Activated naive CD8-positive, alpha-beta T cell treated with anti-CD3 and anti-CD28 coated beads, Interleukin-2, amount 10 ng/mL, durations not matched to agents 7 days and 5 days (primary cell): ENCODE measurements at places on chromosomes 3 and 15.
A peak's percentile ranks its signal among the peaks of the same experiment; 100 is the strongest.

DNA sequence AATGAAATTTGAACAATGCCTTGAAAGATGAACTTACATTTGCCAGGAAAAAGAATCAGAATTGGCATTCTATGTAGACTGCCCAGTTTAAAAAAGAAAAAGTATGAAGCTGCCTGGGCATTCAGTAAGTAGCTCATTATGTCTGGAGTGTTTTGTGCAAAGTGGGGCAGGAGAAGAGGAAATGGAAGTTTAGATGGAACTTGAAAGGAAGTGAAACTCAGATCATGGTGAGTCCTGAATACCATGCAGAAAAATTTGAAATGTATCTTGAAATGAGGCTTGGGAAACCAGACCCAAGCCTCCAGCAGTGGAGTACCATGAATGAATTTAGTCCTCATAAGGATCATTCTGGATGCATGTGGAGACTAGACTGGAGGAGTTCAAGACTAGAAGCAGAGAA, 4.8 kb upstream of the MORC1 start:
- no peak for DNase-seq

DNA sequence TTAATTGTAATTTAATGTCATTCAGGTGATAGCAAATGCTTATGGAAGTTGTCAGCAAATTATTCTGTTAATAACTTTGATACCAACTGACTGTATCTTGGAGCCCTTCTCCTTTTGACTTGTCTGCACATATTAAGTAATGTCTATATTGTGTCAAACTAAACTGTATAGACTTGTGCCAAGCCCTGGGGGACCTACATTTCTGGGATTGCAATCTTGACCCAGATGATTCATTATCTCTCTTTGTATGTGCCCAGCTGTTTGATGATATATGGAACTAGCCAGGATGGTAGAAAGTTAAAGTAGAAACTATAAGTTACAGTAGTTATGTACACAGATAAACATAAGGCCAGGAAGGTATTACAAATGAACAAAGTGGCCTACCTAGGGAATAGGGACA, 402.8 kb upstream of the RARB start:
- DNase-seq, result no peak

DNA sequence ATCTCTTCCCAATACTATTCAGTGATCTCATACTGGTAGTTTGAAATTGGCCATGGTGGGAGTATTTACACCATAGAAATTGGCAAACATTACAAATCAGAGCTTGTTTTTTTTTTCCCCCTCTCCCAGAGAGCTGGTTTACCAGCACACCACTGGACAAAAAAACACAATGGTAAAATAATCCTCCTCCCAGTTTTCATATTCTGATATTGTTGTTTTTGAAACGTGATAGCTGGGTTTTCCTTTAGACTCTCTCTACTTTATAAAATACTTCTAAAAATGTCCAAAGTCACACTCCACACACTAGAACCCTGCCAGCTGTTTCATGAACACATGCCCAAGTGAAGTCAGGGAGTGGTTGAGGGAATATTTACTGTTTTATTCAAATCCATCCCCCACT, 187.5 kb downstream of the DTWD1 start:
- DNase-seq, result no peak

DNA sequence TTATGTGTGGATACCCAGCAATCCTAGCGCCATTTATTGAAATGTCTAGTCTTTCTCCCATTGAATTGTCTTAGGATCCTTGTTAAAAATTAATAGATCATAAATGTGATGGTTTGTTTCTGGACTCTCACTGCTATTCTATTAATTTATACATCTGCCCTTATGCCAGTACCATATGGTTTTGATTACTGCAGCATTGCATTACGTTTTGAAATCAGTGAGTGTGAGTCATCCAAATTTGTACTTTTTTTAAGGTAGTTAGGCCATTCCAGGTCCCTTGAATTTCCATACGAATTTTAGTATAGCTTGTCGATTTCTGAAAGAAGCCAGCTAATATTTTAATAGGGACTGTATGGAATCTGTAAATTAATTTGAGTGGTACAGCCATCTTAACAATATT, 648.6 kb upstream of the ZNF385D start:
- DNase-seq, result no peak

DNA sequence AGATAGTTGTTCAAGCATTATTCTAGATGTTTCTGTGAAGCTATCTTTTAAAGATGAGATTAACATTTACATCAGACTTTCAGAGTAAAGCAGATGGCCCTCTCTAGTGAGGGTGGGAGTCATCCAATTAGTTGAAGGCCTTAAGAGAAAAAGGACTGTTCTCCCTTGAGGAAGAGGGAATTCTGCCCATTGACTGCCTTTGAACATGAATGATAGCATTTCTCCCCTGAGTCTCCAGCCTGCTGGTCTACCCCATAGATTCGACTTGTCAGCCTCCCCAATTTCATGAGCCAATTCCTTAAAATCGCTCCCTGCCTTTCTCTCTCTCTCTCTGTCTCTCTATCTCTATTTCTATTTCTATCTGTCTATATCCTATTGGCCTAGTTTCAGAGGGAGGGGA, 115.5 kb downstream of the EBLN2 start:
- no peak for DNase-seq

DNA sequence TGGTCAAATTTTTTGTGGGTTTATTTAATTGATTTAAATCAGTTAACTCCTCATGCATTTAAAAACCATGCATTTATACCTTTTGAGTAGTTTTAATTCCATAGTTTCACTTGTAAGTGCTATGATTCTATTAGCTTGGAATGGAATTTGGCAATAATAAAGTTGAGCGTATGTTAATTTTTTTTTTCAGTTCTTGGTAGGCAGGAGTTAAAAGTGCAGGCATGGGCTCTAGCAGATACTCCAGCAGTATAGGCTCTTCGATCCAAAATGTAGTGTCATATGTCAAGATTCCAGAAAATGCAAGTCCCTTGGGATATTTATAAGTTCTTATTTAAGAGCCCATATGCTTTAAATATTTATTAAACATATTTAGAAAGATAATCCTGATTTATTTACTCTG, 70.3 kb downstream of the LYSMD4 start:
- DNase-seq, result no peak

- DNase-seq, result no peak
Observed at GRCh38 chr3:152270937-152271336, 2.2 kb downstream of the MBNL1 start.

- DNase-seq, result peak; percentile 19
Observed at GRCh38 chr3:52406791-52407510, 38.0 kb downstream of the SEMA3G start.

DNA sequence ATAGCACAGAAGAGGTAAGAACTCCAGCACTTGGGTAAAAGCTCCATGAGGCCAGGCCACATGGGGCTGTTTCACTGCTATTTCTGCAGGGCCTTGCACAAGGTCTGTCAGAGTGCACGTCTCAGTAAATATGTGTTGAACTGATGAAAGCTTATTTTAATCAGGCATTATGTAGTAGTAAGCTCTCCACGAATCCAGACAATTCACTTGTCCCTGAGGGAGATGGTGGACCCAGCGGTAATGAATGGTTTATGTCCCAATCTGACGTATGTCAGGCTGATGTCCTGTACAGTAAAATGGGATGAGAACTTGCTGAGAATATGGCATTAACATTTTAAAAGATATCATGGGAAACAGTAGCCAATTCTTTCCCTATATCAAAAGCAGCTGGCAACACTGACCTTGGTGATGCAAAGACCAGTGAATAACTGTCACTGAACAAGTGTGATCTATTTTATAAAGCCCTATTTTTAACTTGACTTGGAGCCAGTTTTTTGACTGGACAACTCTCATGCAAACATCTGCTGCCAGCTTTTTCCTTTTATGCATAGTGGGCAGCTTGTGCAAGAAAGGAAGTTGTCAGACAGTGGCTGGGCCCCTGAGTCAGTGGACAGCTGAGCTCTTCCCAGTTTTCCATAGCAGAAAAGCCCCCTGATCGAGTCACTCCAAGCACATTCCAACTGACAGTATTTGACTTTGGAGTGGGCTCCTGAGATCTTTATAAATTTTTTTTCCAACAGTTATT, 519.8 kb upstream of the MDFIC2 start:
- no peak for DNase-seq

- DNase-seq, result no peak
Observed at GRCh38 chr15:65344214-65344913, 33.4 kb downstream of the IGDCC3 start.

DNA sequence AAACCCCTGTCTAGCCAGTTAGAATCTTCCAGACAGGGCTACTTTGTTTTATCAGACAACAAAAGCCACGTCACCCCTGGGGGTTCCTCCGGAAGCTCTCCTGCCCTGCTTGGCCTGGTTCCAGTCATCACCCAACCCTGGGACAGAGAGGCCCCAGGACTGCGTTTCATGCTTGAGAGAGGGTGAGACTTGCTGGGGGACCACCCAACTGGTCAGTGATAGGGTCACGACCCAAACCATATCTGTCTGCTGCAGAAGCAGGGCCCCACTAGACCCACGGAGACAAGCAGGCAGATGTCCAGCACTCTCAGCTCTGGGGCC, 1.2 kb downstream of the NT5DC2 start:
- DNase-seq, result peak; percentile 37

DNA sequence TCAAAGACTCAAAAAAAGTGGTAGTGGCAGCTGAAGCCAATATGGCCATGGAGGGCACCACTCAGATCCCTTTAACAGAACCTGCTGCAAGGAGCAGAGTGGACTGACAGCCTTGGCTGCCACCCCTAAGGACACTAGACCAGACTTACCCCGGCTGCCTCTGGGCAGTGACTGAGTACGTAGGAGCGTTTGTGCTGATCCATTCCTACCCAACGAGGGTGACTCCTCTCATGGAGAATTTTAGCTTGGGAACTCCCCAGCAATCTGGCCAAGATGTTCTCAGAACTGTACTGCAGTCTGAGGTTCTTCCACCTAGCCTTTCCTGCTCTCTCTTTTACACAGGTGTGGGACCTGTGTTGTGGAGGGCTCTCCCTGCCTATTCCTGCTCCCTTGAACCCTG, 22.1 kb downstream of the CLEC3B start:
- no peak for DNase-seq

DNA sequence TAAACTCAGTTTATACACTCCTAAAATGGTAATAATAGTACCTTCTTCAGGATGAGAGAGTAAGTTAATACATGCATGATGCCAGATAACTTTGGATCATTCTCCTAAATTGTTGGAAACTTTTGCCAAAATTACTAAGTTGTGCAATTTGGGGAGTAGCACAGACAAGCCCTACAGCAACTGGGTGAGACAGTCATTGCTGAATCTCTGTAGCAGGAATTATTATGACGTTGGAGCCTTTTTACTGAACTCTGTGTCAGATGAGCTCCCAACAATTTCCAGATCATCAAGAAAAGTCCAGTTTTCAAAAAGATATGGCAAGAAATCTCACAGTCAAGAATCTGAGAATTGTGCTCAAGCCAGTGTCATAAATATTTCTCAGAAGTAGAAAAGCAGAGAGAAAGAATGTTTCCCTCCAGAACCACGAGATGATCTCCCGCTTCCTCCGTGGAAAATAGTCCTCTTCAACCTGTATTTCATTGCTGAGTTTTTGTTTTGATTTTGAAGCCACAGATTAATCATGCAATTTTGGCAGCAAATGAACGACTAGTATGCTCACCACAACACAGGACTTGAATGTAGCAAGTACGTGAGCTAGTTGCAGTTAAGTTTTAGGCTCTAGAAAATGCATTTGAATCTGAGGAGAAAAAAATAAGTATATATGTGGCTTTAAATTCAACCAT, 485.4 kb downstream of the CNTN6 start:
- no peak for DNase-seq

GRCh38 chr3:187594272-187594671, 75.9 kb downstream of the SST start:
- DNase-seq, result no peak

DNA sequence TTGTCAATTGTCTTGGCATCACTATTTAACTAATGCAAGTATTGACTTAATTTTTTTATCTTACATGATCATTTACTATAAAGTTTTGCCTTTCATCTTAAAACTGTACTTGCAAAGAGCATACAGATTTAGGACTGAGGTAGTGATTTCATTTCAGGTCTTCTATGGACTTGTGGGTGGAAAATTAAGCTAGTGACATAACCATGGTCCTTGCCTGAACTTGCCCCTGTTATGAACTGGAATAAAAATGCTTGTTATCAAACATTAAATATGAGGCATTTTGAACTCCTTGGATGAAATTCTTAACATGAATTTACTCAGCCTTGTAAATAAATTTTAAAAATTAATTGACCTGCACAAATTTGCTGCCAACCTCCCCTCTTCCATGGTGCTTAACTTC, 712.0 kb downstream of the NAALADL2 start:
- no peak for DNase-seq

GRCh38 chr3:127097481-127097880, 95.5 kb upstream of the PRR23E start:
- no peak for DNase-seq

GRCh38 chr15:58546635-58547627, 115.1 kb downstream of the LIPC start:
- no peak for DNase-seq

DNA sequence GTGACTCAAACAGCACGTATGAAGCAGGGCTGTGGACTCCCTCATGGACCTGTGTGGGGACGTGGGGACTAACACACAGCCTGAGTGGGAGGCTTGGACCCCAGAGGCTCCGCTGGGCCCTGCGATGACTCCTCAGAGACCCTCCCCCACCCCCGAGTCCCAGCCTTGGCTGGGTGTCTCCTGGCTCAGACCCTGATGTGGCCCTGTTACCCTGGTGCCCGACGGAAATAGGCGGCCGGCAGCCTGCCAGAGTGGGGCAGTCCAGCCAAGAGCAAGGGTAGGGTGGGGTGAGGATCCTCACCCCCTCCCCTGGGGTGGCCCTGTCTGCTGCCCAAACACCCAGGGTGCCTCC, 15.3 kb downstream of the TNK2 start:
- DNase-seq, result no peak

GRCh38 chr3:32522682-32523081, 20.0 kb upstream of the CMTM6 start:
- no peak for DNase-seq

DNA sequence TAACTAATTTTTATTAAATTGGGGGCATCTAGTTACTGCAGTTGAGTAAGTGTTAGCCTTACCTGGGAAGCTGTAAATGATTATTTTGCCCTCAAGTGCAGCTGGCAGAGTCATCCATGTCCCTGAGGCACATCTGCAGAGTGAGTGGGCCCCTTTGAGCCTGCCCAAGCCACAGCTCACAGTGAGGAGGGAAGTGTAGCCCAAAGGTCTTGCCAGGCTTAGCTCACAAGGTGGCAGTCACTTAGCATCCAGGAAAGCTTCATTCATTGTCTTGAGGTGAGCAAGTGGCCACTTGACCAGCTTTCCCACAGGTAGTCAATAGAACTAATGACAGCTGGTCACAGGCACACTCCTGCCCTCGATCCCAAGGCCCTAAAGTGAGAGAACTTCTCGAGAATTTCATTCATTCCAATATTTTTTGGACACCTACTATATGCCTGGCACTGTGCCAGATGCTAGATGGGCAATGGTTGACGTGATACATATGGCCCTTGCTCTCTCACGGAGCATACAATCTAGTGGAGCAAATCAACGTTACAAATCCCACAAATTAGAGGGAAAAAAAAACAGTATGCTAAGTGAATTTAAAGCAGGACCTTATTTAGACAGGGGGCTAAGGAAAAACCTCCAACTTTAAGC, 163.3 kb upstream of the IL12A start:
- DNase-seq, result no peak

GRCh38 chr3:176147251-176147650, 1050.0 kb downstream of the TBL1XR1 start:
- DNase-seq, result no peak
